ENCODE measurements at places on chromosomes 6 and 20.

GRCh38 chr20:31839782-31840487 is 5.5 kb downstream of the FOXS1 start:
- no peak for DNase-seq

GRCh38 chr20:53623454-53624211 is 30.0 kb upstream of the ZNF217 start:
- DNase-seq: no peak

DNA sequence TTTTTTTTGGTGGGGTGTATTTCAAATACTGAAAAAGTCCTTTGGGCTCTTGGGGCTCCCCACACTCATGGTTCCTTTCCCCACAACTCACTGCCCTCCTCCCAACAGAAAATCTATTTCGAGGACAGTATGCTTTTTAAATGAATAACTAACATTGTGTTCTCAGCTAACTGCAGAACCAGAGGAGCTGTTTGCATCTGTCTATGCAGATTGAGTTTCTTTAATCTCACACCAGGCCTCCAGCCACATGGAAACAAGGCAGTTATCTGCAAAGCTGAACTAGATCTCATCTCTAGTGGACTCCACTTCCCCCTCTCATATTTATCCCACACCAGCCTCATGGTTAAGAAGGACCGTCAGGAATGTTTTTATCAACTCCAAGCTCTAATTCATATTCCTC is 955.1 kb downstream of the KIF16B start:
- no peak for DNase-seq

DNA sequence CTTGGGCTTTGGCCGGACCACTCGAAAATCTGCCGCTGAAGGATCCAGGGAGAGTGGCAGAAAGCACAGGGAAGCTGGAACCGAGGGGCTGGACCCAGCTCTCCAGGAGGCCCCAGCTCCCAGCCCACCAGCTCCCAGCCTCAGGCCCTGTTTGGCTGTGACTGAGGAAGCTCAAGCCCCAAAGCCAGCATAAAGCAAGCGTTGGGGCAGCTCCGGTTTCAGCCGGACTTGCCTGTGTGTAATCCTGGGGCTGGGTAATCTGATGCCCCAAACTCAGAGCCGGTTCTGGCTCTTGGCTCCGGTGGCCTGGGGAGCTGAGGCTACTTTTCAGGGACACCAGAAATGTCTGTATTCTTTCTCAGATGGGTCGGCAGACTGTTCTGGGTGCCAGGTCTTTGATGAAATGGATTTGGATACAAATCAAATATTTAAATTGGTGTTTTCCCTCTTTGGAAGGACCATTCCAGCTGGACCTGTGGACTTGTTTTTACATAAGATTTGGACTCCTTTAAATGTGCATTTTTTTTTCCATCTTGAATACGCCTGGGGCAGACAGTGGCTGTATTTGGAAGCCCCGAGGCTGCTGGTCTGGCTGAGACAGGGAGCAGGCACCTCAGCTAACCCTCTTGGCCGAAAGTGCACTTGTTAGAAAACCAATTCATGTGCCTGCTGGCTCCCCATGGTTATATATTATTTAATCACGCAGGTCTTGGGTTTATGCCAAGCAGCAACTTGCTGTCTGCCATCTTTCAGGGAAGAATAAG is 29.7 kb downstream of the RPP40 start:
- no peak for DNase-seq

- no peak for DNase-seq
These were observed 87.1 kb upstream of the GJE1 start for GRCh38 chr6:142045380-142046278.

DNA sequence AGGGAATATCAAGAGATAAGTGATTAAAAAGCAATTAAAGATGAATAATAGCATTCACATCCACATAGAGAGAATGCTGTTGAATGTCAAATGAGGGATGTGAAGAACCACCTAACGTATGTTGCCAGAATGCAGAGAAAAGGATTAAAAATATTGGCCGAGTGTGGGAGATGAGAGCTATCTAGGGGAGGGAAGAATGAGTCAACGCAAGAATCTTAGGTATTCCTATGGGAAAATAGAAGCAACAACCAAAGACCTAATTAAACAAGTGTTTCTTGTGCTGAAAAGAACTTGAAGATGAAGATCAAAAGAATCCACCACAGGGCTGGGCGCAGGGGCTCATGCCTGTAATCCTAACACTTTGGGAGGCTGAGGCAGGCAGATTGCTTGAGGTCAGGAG is 12.2 kb upstream of the RSPH3 start:
- no peak for DNase-seq

GRCh38 chr20:38157635-38158495 is 7.2 kb downstream of the TGM2 start:
- DNase-seq: no peak

DNA sequence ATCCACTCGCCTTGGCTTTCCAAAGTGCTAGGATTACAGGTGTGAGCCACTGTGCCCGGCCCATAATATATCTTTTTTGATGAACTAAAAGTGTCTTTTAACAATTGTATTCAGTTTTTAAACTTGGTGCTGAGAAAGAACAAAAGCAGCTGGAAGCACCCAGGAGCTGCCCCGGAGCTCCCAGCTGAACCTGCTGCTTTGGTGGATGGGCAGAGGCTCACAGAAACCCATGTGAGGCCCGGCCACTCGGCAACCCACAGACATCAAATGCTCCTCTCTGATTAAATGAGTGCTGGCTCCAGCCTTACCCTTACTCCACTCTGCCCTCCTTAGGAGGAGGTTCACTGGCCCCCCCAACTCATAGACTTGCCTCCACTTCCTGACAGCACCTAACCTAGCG is 59.4 kb upstream of the FRMD1 start:
- DNase-seq: no peak

DNA sequence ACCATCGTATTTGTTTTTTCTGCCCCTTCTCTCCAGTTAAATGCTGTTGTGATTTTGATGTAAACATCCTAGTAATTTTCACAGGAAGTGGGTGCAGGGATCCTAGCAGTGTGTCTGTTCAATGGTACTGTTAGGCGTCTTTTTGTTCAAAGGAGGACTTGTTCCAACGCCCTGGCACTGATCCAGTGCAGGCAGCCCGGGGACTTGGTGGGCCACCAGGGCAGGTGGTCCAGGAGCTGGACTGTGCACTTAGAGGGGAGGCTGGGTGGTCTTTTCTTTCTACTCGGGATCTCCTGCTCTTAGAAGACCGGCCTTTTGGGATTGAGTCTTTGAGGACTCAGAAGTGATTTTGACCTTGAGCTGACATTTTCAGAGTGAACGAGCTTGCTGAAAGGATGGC is 41.1 kb upstream of the NKX2-2 start:
- DNase-seq: no peak

GRCh38 chr6:116616737-116617053 is 416 bp downstream of the RSPH4A start:
- peak; percentile 52 for DNase-seq

DNA sequence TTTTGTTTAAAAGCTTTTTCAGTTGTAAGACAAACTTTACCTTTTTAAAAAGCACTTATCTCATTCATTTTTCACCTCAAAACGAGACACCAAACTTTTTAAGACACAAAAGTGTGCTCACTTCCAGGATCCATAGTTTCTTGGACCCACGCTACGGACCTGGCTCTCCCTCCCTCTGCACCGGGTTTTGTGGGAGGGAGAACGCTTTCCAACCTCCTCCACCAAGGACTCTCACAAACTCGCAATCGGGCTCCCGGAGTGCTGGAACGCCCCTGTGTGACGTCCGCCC is 436 bp downstream of the CAGE1 start:
- no peak for DNase-seq

DNA sequence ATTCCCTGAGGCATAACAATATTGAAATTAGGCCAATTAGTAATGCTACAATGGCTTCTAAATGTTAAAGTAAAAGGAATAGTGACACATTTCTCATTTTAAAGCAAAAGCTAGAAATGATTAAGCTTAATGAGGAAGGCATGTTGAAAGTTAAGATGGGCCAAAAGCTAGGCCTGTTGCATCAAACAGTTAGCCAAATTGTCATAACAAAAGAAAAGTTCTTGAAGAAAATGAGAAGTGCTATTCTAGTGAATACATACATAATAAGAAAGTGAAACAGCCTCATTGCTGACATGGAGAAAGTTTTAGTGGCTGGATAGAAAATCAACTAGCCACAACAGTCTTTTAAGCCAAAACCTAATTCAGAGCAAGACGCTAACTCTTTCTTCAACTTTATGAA is 12.9 kb downstream of the OR2A4 start:
- DNase-seq: no peak

DNA sequence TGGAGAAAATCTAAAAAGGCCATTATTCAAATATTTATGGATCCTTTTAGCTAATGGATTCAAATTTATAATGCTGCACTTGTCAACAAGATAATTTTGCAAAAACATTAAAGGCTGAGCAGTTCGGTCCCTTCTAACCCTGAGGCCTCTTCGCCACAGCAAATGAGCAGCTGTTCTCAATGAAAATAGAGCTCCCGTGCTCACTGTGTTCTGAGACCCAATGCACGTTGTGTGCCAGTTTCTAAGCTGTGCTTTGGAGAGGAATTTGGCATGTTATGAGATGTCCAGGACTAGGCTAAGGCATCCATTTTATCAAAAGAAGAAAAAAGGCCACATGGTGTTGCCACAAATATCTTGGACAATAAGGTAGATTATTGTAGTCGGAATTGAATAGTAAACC is 220.1 kb upstream of the TSHZ2 start:
- no peak for DNase-seq

DNA sequence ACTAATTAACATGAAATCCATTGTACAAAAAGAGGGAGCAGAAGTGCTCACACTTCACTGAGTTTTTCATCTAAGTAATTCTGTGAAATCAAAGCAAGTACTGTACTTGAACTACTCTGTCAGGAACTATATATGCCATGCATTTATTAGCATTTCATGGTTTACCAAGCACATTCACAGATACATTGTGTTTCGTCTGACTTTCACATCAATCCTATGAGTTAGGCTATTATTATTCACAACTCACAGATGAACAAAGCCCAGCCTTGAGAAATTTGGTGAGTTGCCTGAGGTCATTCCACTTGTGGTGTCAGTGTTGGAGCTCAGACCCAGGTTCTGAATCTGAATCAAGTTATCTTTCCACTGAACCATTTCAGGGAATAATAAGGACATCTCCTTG is 33.7 kb upstream of the TENT5A start:
- DNase-seq: no peak

DNA sequence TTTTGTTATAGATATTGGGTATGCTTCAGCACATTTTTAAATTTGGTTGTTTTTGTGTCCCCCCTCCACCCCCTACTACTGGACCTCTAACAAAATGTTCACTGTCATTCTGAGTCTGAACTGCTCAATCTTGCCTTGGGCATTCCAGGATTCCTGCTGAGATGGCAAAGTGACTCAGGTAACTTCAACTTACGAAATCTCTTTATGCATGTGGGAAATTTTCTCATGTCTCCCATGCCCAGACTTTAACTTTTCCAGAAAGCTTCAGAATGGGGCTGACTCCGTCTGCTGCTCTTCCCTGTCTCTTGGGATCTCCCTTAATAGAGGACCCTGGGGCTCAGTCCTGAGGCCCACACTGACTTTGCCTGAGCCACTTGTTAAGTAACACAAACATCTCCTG is 14.0 kb downstream of the CYP39A1 start:
- DNase-seq: no peak

DNA sequence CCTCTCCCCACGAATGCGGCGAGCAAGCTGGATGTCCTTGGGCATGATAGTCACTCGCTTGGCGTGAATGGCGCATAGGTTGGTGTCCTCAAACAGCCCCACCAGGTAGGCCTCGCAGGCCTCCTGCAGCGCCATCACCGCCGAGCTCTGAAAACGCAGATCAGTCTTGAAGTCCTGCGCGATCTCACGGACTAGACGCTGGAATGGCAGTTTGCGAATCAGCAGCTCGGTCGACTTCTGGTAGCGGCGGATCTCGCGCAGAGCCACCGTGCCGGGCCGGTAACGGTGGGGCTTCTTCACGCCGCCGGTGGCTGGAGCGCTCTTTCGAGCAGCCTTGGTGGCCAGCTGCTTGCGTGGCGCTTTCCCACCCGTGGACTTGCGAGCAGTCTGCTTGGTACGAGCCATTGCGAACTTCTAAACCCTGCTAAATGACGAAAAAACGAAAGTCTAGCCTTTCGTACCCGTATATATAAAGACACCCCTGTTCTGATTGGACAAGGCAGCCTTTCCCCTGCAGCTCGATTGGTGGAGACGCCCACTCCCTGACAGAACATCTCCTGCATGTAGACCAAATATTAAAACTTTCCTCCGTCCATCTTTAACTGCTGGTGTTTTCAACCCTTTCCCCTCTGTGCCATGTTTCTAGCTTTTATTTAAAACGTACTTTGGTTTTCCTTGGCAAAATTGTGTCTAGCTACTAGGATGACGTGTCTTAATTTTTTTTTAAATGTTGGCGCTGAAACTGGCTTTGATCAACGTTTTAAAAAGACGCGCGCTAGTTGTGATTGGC is 109.8 kb downstream of the HFE start:
- peak; percentile 95 for DNase-seq

DNA sequence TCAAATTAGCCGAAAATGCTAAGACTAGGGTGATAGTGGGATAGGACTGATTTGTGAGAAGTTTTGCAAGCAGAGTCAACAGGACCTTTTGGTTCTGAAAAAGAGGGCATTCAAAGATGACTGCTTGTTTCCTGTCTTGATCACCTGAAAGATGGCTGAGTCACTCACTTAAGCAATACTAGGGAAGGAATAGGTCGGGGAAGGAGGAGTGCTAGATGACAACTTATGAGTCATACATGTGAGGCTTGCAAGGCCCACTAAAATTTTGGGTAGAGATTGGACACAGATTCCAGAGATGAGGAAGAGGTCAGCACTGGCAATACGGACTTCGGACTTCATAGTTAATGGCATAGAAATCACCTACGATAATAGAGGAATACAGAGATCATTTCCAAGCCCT is 89.2 kb downstream of the FAM83B start:
- DNase-seq: no peak

DNA sequence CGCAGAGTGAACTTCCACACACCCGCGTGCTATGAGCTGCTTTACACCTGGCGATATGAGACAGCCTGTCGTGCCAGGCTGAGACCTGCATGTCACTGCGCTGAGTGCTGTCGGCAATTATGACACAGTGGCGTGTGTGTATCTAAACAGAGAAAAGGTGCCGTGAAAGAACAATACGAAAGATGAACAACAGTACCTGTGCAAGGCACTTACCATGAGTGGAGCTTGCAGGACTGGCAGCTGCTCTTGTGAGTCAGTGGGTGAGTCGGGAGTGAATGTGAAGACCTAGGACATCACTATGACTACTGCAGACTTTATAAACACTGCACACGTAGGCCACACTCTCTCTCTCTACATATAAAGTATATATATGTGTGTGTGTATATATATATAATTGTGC is 68.5 kb upstream of the DUSP22 start:
- DNase-seq: no peak
